ENCODE measurements at places on chromosomes 2 and 18. TPM values are rescaled to one million over a fixed set of nuclear protein-coding genes. Genes with fewer than 3 reads are reported as not detected.
A peak's percentile ranks its signal among the peaks of the same experiment; 100 is the strongest.

UGT1A1 gene
- 0.25 TPM for total RNA-seq

DNA sequence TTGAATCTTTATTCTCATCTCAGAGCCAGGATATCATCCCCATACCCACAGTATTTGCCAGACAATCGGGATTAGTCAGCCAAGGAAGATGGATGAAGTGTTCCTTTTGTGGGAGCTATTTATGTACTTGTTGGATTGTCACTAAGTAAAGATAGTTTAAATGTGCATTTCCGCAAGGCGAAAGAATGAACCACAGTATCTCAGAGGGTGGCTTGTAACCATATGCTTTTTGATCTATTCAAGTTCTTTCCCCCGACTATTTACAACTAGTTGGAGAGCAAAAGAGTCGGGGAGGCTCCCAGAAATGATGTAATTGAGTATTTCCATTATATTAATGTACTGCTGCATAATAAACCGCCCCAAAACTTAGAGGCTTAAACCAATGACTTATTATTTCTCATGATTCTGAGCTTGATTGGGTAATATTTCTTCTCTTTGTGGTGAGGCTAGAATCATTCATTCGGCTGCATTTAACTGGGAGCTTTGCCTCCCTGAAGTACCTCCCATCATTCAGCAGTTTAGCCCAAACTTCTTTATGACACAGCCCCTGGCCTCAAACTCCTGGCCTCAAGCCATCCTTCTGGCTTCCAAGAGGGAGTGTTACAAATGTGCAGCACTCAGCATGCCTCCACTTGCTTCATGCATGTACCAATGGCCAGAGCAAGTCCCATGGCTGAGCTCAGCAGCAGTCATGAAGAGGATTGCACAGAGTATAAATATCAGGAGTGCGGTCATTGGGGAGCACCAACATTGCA lies 423.7 kb downstream of the METTL4 start:
- peak; percentile 83 for DNase-seq

GRCh38 chr2:117679952-117680351 lies 134.5 kb upstream of the DDX18 start:
- DNase-seq = no peak

- DNase-seq = no peak
Observed at GRCh38 chr2:223414646-223415045, 187.5 kb downstream of the SCG2 start.

DNA sequence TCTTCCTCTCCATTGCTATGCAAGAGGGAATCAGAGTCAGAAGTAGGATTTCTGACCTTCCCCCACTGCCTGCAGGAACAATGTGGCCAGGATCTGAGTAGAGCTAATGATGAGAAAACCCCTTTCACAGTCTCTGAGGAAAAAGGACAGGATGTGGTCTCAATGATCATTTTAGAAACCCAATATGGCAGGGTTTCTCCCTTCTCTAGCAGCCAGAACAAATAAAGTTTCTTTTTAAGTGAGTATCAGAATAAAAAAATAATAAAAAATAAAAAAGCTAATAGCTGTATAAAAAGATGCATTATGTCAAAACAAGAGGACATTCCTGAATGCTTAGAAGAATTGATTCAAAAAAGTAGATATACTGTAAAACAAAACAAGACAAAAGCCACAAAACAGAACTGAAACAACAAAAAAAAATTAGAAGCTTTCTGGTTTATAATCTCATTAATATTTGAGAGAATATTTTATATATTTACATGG lies 1124.9 kb upstream of the ZEB2 start:
- DNase-seq = no peak

- DNase-seq = peak; percentile 35
Observed at GRCh38 chr2:190947141-190947540, 66.5 kb downstream of the GLS start.

DNA sequence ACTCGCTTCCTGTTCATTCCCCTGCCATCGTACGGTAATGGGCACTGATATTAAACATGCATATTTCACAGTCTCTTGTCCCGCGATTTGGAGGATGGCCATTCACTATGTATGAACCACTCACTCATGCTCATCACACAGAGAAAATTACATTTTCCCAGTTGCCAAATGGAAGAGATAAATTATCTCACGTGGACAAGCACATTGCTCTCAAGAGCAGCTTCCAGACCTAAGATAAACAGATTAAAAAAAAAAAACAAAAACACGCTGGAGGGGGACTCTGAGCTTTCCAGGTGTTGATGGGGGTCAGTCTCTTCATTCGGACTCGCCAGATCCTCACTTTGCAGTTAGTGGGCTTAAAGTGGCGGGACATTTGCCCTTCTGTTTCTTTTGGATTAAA lies 1.7 kb upstream of the MAPK4 start:
- no peak for DNase-seq
